Non-pigmented ciliary epithelial cell (primary cell): ENCODE measurements at places on chromosomes 7 and 10.

DNA sequence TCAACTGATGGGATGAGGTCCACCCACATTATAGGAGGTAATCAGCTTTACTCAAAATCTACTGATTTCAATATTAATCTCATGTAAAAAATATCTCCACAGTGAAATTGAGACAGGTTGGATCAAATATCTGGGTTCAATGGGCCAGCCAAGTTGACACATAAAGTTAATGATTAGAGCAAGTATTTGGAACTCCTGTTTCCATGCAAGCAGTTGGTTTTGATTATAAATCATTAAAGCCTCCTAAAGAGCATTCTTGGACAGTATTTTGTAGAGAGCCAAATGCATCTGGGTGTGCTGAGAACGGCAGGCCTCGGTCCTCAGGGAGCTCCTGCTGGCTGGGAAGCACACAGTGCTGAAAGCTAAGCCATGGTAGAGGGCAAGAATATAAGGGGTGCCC, 126.9 kb upstream of the BTBD16 start:
- DNase-seq: no peak

GRCh38 chr10:33927347-33927746, 592.9 kb upstream of the NRP1 start:
- peak; percentile 11 for DNase-seq

DNA sequence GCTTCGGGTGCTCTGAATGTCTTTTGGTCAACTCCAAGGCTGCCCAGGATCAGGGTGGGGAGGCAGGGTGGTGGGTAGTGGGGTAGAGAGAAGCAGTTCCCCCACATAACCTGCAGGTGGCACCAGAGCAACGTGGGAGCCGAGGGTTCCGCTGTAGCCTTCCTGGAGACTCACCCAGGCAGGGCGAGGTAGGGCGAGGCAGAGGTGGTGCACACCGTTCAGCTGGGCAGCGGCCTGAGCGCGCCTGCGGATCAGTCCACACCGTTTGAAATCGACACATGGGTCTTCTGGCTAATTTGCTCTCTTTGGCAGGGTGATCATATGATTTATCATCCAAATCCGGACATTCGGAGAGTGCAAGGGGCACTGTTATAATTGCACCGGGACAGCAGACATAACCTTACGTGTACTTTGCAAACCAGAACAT, 41.4 kb upstream of the MAP3K8 start:
- DNase-seq: no peak

DNA sequence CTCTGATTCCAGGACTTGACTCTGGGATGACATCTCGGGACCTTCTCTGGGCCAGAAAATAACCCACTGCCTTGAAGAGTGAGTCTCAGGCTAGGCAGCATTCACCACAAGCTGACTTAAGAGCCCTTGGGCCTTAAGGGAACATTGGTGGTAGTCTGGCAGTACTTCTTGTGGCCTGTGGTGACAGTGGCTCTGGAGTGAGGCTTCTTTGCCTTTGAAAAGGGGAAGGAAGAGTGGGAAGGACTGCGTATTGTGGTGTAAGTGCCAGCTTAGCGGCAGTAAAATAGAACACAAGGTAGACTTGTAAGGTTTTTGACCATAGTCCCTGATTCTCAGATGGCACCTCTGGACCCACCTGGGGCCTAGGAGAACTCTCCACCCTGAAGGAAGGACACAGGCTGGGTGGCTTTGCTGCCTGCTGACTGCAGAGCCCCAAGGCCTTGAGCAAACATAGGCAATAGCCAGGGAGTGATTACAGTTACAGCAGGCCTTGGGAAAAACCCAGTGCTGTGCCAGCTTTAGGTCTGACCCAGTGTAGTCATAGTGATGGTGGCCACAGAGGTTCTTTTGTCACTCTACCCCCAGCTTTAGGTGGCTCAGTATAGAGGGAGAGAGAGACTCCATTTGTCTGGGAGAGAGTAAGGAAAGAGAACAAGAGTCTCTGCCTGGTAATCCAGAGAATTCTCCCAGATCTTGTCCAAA, 483.9 kb downstream of the SH2D4B start:
- DNase-seq: no peak

DNA sequence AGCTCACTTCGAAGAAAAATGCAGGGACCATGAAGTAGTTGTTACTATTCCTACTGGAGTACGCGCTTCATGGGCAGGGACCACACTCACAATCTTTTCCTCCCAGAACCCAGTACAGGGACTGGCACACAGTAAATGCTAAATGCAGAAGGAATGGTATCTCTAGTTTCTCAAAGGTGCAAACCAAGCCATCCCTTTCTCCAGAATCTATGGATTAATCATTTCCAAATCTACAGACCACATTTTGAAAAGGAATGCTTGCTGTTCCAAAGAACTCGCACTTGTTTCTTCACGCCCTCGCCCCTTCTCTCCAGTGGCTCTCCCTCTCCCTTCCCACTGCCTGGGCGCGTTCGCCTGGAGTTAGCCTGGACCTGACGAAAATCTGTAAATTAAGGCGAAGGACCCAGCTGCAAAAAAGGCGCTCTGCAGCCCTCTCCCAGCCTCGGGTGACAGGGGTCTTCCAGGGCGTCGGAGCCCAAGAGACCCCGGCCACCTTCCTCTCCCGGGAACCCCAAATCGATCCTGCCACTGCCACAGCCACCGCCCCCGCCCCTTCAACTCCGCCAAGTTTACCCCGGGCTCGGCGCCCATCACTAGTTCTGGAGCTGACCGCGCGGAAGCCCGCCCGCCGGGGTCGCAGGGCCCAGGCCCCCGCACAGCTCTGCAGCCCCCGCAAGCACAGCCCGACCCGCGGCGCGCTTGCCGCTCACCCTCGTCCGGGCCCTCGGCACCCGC, 527 bp downstream of the PDIA4 start:
- no peak for DNase-seq

GRCh38 chr10:76763376-76763775, 874.2 kb downstream of the KCNMA1 start:
- no peak for DNase-seq

GRCh38 chr7:73830681-73831583, at the start of gene CLDN4:
Gene CLDN4 (plus strand): TSS chr7:73830996. CDS start chr7:73831202, 206 bp downstream.
- DNase-seq: no peak

DNA sequence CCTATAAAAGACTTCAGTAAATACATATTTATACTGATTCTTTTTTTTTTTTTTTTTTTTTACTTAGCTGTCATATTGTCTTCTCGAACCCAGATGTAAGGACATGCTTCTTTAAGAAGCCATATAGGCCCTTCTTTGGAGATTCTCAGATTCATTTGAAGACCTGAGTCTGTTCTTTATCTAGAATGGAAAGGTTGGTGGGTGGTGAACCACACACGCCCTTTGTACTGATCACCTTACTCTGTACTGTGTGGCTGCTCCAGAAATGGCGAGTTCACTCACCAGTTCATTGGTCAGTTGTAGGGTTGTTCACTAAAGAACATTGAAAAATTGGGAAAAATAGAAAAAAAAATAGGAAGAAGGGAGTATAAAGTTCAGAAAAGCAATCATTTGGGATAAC, 32.5 kb downstream of the LANCL2 start:
- no peak for DNase-seq

DNA sequence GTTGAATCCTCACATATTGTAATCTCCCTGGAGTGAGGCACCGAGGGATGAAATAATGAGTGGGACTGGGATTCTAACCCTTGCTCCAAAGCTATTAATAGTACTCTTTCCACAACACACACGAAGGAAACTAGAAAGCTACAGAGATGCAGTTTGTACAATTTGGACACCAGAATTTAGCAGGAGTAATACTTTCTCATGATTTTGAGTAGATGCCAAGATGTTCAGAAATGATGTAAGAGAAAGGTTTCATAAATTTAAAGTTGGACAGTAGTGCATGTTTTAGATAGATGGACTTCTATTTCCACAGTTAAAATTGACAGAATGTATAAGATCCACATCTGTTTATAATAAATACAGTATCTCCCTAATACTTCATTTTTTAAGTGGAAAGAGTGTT, 46.5 kb downstream of the PRR15 start:
- DNase-seq: no peak

GRCh38 chr7:150665896-150666295, 19.6 kb upstream of the GIMAP2 start:
- no peak for DNase-seq

DNA sequence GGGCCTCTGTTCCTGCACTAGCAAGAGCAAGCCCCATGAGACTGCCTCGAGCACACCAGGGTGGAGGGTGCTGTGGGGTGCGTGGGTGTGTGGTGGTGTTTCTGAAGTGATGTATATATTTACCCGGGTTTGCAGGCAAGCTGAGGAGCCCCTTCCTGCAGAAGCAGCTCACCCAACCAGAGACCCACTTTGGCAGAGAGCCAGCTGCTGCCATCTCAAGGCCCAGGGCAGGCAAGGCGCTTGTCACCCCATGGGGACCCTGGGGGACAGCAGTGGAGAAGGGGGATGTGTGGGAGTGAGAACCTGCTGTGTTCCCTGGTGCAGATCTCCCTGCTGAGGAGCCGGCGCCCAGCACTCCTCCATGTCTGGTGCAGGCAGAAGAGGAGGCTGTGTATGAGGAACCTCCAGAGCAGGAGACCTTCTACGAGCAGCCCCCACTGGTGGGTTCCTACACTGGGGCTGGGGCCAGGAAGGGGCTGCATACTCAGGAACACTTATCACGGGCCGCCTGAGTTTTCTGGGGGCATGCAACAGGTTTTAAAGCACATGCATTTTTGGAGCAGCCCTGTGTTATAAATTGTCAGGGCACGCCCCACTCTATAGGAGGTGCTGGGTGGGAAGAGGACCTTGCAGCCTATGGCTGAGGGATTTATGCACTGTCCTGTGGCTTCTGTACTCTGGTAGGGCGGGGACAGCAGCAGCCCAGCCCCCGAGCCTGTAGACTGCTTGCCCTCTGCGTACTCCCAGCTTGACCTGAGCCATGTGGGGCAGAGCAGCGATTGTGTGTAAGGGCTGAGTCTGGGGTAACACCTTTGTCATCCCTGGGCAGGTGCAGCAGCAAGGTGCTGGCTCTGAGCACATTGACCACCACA, 5.9 kb downstream of the PGAM2 start:
- DNase-seq: no peak

GRCh38 chr10:59648711-59649201, 60.9 kb downstream of the SLC16A9 start:
- no peak for DNase-seq

- DNase-seq: no peak
These were observed 1.4 kb downstream of the PPP2R2D start for GRCh38 chr10:131902211-131902610.

DNA sequence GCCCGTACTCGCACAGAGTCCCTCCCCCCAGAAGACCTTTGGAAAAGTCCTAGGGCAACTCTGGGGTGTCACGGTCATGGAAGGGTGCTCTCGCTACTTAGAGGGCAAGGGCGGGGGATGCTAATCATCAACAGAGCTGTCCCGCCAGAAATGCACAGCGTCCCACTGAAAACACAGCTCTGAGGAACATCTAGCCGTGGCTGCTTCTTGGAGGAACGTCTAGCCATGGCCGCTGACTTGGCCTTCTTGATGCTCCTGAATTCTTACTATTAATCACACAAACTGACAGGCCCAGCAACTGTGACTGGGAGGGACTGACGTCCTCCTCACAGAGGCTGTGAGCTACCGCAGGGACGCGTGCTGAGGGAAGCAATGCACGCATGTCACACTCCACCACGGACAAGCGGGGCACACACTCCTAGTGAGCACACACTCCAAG, 1.7 kb downstream of the TUBGCP2 start:
- no peak for DNase-seq

DNA sequence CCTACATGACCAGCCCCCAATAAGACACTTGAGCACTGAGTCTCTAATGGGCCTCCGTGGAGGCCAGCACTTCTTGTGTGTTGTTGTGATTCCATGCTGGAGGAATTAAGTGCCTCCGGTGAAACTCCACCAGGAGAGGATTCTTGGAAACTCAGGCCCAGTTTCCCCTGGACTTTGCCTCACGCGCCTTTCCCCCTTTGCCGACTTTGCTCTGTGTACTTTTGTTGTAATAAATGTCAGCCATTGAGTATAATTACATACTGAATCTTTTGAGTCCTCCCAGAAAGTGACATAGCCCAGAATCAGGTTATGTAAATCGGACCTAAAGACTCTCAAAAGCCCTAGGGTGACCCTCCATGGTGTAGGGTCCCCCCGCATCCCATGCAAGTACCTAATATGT, 82.4 kb downstream of the DLG5 start:
- DNase-seq: no peak

GRCh38 chr10:110355141-110355831, 50.6 kb upstream of the SMNDC1 start:
- DNase-seq: no peak

GRCh38 chr7:3861941-3862340, 560.9 kb downstream of the SDK1 start:
- peak; percentile 45 for DNase-seq

DNA sequence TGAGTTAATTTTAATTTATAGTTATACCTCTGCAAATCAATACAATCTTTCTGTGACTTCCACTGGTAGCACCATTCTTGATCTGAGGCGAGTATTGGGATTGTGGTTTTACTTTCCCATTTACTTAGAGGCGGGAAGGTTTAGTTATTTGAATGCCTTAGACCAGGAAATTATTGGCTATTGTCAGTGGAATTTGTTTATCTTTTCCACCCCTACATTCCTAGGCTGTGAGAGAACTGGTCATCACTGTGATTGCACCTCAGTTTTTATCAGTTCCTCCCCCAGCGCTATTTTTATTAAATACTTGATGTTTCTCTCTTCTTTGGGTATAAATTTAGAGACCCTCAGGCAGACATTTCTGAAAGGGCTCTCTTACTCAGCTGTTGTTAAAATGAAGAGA, 29.9 kb downstream of the CDK14 start:
- peak; percentile 46 for DNase-seq

DNA sequence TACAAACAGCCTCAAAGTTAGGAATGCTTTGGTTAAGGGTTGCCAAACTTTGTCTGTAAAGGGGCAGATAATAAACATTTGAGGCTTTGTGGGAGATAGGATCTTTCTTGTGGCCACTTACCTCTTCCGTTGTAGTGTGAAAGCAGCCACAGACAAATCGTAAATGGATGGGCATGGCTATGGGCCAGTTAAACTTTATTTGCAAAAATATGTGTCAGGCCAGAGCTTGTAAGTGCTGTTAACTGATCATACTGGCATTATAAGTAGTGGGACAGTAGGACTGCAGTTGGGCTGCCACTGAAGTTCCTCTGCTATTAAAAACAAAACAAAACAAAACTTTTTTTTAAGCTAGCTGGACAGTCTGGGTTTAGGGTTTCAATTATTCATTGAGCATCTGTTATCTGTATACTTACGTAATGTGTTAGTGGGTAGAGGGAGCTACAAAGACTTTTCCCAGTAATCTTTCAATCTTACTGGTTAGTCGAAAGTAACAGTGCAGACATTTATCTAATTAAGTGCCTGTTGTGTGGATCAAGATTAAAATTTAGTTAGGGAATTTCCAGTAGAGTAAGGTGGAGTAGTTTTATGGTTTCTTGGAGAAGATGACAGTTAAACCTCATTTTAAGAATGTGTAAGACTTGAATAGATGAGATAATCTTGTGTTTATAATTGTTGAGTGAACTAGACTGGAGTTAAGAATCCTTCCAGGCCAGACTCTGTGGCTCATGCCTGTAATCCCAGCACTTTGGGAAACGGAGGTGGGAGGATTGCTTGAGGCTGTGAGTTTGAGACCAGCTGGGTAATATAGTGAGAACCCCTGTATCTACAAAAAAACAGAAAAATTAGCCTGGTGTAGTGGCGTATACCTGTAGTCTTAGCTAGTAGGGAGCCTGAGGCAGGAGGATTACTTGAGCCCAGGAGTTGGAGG, 100.1 kb downstream of the BTRC start:
- DNase-seq: no peak

- DNase-seq: no peak
These were observed 24.7 kb downstream of the RRP12 start for GRCh38 chr10:97376413-97376812.

GRCh38 chr7:34140066-34140465, 234.7 kb downstream of the BMPER start:
- DNase-seq: no peak

GRCh38 chr10:120052964-120053702, 160.6 kb downstream of the SEC23IP start:
- DNase-seq: no peak

- DNase-seq: no peak
These were observed 25.2 kb downstream of the YWHAG start for GRCh38 chr7:76333511-76334101.
